ENCODE measurements at places on chromosomes 12 and 14.

DNA sequence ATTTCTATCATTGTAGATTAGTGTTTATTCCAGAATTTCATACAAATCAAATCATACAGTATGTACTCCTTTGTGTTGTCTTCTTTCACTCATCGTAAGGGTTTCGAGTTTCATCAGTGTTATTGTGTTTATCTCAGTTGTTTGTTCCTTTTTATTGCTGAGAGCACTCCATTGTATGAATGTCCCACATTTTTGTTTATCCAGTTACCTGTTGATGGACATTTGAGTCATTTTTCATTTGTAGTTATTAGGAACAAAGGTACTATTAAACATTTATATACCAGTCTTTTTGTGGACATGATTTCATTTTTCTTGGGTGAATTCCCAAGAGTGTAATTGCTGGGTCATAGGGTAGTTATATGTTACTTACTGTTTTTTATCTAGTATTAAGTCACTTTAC is 70.0 kb downstream of the BICD1 start:
- H3K4me1 ChIP-seq, result peaks cover 3% of the 10 kb centered on the region
- peaks cover 12% of the 10 kb centered on the region for H3K36me3 ChIP-seq
- no peak overlapping the region for H3K27ac ChIP-seq
- H3K27me3 ChIP-seq, result no peaks in the 10 kb centered on the region
- DNase-seq, result no peak
- H3K4me3 ChIP-seq, result no peak overlapping the region

- H3K4me1 ChIP-seq, result peaks cover 9% of the 10 kb centered on the region
- no peaks in the 10 kb centered on the region for H3K36me3 ChIP-seq
- no peak overlapping the region for H3K4me3 ChIP-seq
These were observed 199.3 kb downstream of the ITPR2 start for GRCh38 chr12:26633591-26634210.

DNA sequence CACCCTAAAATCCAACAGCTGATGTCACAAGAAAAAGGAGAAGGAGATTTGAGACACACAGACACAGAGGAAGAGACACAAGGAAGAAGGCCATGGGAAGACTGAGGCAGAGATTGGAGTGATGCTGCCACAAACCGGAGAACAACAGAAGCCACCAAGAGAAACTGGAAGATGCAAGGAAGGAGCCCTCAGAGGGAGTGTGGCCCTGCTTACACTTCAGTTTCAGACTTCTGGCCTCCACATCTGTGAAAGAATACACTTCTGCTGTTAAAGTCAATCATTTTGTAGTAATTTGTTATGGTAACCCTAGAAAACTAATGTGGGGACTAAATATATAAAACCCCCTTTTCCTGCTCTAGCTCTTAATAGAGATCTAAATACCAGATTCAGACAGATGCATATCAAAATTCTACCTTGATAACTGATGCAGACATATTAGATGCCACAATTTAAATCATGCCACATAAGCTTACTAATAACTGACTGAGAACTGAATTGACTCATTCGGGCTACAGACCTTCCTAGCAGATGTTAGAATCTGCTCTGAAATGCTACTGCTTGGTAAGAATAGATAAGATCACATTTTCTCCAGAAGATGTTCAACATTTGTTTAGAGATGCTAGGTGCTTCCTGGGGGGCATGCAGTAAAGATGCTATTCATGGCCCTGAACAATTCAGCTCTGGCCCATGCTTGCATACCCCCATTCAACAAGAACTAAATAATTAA is 113.1 kb upstream of the CCND2 start:
- no peak for DNase-seq
- H3K27ac ChIP-seq, result no peak overlapping the region
- no peaks in the 10 kb centered on the region for H3K4me1 ChIP-seq
- H3K4me3 ChIP-seq, result no peak overlapping the region
- no peaks in the 10 kb centered on the region for H3K36me3 ChIP-seq

GRCh38 chr12:56932146-56932545 is 2.1 kb downstream of the SDR9C7 start:
- H3K4me3 ChIP-seq, result no peak overlapping the region
- no peaks in the 10 kb centered on the region for H3K36me3 ChIP-seq
- H3K27me3 ChIP-seq, result peaks cover 5% of the 10 kb centered on the region
- peaks cover 4% of the 10 kb centered on the region for H3K4me1 ChIP-seq
- H3K27ac ChIP-seq, result no peak overlapping the region

GRCh38 chr14:52015411-52016030 is 26.2 kb downstream of the RTRAF start:
- DNase-seq, result peak; percentile 40
- H3K4me1 ChIP-seq, result no peaks in the 10 kb centered on the region
- no peak overlapping the region for H3K27ac ChIP-seq
- peaks cover 14% of the 10 kb centered on the region for H3K36me3 ChIP-seq
- no peaks in the 10 kb centered on the region for H3K27me3 ChIP-seq

- peaks cover 27% of the 10 kb centered on the region for H3K27me3 ChIP-seq
- H3K4me1 ChIP-seq, result no peaks in the 10 kb centered on the region
- no peaks in the 10 kb centered on the region for H3K36me3 ChIP-seq
- H3K4me3 ChIP-seq, result no peak overlapping the region
- H3K27ac ChIP-seq, result no peak overlapping the region
- DNase-seq, result no peak
These were observed 117.7 kb downstream of the OTOGL start for GRCh38 chr12:80217011-80217535.

DNA sequence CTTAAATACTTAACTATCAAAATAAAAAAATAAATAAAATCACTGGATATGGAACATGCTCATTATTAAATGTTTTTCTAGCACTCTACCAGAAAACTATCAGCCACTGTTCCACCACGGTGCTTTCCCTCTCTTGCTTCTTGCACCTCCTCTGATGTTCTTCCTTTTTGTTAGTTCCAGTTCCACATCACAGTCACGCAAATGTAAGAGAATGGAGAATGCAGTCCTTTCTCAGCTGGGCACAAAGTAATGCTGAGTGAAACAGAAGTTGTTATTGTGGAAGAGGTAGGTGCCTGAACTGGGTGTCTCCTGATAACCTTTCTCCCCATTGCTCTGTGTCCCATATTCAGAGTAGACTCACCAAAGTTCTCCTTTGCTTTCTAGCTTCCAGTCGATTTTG is 1116.9 kb upstream of the TMEM132C start:
- no peak overlapping the region for H3K27ac ChIP-seq
- H3K27me3 ChIP-seq, result no peaks in the 10 kb centered on the region
- no peak for DNase-seq
- no peaks in the 10 kb centered on the region for H3K4me1 ChIP-seq
- no peaks in the 10 kb centered on the region for H3K36me3 ChIP-seq
- H3K4me3 ChIP-seq, result no peak overlapping the region

DNA sequence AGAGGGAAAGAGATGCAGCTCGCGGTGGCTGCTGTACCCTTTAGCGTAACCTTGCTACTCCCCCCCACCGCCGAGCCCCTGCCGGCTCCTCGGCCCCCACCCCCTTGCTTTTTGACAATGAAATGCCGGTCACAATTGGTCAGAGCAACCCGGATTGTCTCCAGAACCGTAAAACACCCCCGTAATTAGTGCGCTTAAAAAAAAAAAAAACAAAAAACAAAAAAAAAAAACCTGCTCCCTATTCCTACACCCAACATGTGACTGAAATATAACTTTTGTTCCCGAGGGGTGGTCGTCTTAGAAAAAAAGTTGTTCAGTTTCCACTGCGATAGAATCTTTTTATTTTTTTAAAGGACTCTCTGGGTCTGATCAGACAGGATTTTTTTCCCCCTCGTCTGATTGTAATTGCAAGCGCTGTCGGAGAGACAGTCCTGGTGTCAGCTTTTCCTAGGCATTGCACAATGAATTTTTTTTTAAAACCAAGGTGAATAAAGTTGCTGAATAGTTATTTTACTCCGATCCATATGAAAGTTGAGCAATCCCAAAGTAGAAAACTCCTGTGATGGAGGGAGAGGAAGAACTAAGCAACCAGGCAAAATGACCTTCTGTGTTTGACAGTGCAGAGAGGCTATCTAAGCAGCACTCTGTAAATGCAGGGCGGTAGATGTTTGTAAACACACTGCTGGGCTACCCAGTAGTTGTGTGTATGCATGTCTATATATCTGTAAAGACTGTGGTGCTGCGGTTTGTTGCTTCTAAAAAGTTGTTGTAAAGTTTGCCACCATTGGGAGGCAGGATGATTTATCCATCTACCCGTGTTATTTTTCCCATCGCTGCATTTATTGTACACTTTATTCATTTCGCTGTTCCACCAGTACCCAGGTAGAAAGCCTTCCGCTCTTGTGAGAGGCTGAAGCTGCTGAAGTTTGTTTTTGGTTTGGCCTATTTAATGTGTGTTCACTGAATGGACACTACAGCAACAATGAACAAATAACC is 1.1 kb downstream of the ETV6 start:
- DNase-seq, result peak; percentile 56
- peak overlapping the region; percentile 83 for H3K4me3 ChIP-seq
- H3K27ac ChIP-seq, result peak overlapping the region; percentile 100
- H3K36me3 ChIP-seq, result no peaks in the 10 kb centered on the region
- peaks cover 17% of the 10 kb centered on the region for H3K4me1 ChIP-seq

DNA sequence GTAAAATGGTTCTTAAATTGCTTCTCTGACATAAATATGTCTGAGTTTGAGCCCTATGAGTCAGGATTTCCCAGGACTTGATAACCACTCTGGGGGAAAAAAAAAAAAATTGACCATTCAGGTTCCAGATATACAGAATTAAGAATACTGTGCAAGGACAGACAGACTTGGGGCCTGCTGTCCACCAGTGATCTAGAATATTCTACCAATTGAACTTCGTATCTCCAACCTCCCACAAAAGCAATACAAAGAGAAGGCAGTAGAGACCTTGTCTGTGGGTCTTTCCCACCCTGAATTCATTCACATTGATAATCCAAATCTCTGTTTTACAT is 4.1 kb downstream of the SINHCAF start:
- no peaks in the 10 kb centered on the region for H3K36me3 ChIP-seq
- H3K4me1 ChIP-seq, result peaks cover 36% of the 10 kb centered on the region
- DNase-seq, result no peak
- peak overlapping the region; percentile 83 for H3K27ac ChIP-seq
- H3K4me3 ChIP-seq, result no peak overlapping the region

- no peak overlapping the region for H3K27ac ChIP-seq
- H3K4me3 ChIP-seq, result no peak overlapping the region
- H3K27me3 ChIP-seq, result no peaks in the 10 kb centered on the region
These were observed 33.4 kb downstream of the CHST11 start for GRCh38 chr12:104490186-104490585.

DNA sequence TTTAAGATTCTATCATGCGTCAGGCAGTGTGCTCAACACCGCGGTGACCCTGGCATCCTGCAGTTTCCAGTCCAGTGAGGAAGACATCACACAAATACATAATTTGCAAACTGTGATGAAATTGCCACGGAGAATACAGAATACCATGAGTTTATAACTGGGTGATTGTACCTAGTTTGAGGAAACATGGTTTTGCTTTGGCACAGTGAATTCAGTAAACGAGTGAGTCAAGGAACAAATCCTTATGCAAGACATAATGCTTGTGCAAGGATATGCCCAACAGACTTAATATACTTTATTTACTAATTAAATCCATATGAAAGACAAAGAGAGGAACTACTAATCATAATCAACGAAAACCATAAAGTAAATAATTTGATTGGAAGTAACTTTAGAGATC is 311.8 kb upstream of the TMTC1 start:
- DNase-seq, result no peak
- H3K4me3 ChIP-seq, result no peak overlapping the region
- no peak overlapping the region for H3K27ac ChIP-seq

DNA sequence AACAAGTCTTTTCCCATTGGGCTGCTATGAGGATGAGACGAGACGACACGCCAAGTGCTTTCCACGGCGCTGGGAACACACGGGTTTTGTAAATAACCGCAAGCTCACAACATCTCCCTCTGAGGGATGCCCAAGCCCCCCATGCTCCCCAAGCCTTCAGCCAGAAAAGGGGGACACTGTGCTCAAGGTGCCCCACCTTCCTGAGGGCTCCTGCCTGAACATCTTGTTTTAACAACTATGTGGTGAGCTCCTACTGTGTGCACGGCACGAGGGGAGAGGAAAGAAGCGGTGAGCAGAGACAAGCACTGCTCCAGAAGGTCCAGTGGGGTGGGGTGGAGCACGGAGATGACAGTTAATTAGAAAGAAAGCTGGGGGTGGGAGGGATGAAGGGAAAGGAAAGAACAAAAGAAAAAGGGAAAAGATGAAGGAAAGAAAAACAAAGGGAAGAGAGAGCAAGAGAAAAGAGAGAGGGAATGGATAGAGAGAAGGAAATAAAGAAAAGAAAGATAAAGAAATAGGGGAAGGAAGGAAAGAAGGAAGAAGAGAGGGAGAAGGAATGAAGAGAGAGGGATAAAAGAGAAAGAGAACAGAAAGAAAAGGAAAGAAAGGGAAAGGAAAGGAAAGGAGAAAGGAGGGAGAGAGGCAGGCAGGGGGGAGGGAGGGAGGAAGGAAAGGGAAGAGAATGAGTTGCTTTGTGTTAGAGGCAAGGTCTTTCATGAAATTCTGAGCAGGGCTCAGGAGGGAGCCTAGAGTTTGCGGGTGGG is 56.8 kb downstream of the SLC15A4 start:
- no peak overlapping the region for H3K4me3 ChIP-seq
- no peaks in the 10 kb centered on the region for H3K36me3 ChIP-seq
- H3K27ac ChIP-seq, result no peak overlapping the region
- H3K4me1 ChIP-seq, result no peaks in the 10 kb centered on the region
- H3K27me3 ChIP-seq, result no peaks in the 10 kb centered on the region

GRCh38 chr12:62731055-62731820 is 203.7 kb downstream of the PPM1H start:
- H3K27ac ChIP-seq, result peak overlapping the region; percentile 82
- H3K36me3 ChIP-seq, result no peaks in the 10 kb centered on the region
- peaks cover 22% of the 10 kb centered on the region for H3K4me1 ChIP-seq
- DNase-seq, result no peak
- no peaks in the 10 kb centered on the region for H3K27me3 ChIP-seq
- peak overlapping the region; percentile 1 for H3K4me3 ChIP-seq

DNA sequence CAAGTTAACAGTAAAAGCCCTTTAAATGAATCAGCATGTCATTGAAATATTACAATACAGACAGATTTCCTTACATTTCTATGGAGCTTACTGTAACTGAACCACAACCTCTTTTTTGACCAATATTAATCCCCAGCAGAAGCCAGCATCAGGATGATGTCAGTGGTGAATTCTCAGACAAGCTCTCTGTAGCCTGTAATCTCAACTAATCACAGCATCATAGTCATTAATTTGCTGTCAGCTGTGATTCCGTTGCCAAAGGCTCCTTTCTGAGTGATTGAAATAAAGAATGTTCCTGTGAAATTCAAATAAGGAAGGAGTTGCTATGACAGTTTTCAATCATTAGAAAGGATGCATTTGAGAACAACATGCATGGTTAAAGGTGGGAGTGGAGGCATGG is 323.1 kb downstream of the PDZRN4 start:
- no peaks in the 10 kb centered on the region for H3K4me1 ChIP-seq
- H3K4me3 ChIP-seq, result no peak overlapping the region
- H3K36me3 ChIP-seq, result no peaks in the 10 kb centered on the region
- no peak overlapping the region for H3K27ac ChIP-seq
- no peaks in the 10 kb centered on the region for H3K27me3 ChIP-seq

- no peak overlapping the region for H3K27ac ChIP-seq
- no peak for DNase-seq
- H3K36me3 ChIP-seq, result no peaks in the 10 kb centered on the region
- no peaks in the 10 kb centered on the region for H3K27me3 ChIP-seq
- no peak overlapping the region for H3K4me3 ChIP-seq
These were observed 16.6 kb downstream of the PITPNM2 start for GRCh38 chr12:123134271-123134671.
